Cortex of kidney (tissue), 1 donor: ENCODE measurements at places on chromosomes 2 and 18.

DNA sequence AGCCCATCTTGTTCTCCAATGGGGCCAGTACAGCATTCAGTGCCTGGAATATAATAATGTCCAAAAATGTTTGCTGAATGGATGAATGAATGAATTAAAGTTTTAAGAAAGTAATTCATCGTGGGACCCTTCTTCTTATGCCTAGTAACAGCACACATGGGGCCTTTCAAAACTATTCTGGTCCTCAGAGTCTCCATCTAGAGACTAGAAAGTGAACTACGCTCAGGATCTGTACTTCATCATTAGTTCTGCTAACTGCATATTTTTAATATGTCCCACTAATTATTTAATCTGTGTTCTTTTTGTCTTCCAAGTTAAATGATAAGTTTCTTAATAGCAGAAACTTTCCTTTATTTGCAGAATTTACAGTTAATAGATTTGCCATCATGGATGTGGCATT, 172.5 kb downstream of the SMAD2 start:
- no peak for DNase-seq

- no peak for DNase-seq
These were observed 184.8 kb upstream of the ZEB2 start for GRCh38 chr2:144704709-144705095.

- no peak for DNase-seq
These were observed 708 bp upstream of the MALT1 start for GRCh38 chr18:58670404-58671110.

DNA sequence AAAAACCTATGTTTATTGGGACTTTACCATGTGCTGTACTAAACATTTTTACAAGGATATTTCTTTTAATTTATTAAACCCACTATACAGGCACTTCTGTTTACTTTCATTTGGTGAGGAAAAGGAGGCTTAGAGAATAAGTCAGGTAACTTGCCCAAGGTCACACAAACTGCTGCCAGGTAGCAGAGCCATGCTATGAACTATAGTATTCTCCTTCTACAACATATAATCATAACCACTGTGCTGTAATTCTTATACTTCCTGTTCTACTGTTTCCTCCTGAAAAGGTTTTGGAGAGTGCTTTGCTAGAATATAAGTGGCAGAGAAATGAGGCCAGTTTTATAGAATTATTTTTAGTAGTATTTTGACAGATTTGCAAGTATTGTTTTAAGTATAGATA, 29.5 kb downstream of the SLC39A10 start:
- no peak for DNase-seq

- DNase-seq: no peak
These were observed 16.3 kb upstream of the RMND5A start for GRCh38 chr2:86703704-86704361.

- DNase-seq: no peak
These were observed 87.6 kb downstream of the METTL8 start for GRCh38 chr2:171345971-171346722.

GRCh38 chr2:55099878-55100820, 49.9 kb upstream of the RTN4 start:
- no peak for DNase-seq

- DNase-seq: no peak
These were observed 383.0 kb upstream of the SMIM21 start for GRCh38 chr18:75810516-75810915.

- no peak for DNase-seq
These were observed 5.5 kb upstream of the MSH6 start for GRCh38 chr2:47777277-47777937.

DNA sequence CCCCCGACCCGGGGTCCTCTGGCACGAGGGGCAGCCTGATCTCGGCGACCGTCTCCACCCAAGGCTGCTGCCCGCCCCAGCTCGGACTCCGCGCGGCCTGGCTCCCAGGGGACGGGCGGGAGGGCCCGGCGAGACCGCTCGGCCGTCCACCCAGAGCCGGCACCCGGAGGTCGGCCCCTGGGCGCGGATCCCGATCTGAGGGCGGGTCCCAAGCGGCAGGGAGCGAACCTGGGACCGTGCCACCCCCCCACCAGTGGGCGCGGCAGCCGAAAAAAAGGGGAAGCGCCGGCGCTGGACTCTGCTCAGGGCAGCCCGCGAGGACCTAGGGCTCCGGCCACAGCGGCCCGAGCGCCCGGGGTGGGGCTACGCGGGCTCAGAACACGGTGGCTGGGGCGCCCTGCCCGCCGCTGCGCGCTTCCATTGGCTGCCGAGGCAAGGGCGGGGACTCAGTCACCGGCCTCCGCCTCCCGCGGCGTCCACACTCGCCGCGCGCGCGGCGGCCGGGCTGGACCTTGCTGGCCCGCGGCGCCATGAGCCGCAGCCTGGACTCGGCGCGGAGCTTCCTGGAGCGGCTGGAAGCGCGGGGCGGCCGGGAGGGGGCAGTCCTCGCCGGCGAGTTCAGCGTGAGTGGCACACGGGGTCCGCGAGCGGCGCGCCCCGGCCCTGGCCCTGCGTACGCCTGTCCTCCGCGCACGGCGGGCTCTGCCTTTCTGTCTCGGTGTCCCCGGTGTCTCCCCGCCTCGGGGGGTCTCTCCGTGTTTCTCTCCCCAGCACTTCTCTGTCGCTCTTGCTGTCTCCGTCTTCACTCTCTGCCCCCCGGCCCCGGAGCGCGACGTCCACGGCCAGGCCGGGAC, at the start of gene PTPN18:
TSS of gene PTPN18 (plus strand) at position 479 of the 854 bp plus-strand sequence. CDS start at position 531, 52 bp downstream.
- DNase-seq: peak; percentile 96

DNA sequence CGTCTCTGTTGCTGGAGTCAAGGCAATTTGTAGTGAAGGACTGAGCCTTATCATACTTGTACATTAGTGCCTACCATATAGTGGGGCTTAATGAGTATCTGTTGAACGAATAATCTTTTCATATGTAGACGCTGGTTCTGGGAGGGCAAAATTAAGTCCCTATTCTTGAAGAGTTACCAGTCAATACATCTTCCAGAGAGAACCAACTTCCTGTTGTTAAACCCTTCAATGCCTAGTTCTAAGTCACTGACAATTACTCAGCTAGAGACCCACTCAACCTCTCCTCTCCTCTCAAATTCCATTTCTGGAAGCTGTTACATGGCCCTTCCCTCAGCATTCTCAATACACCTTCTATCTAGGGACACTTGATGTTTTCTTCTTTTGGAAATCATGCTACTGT, 1.1 kb upstream of the MOB4 start:
- DNase-seq: no peak

DNA sequence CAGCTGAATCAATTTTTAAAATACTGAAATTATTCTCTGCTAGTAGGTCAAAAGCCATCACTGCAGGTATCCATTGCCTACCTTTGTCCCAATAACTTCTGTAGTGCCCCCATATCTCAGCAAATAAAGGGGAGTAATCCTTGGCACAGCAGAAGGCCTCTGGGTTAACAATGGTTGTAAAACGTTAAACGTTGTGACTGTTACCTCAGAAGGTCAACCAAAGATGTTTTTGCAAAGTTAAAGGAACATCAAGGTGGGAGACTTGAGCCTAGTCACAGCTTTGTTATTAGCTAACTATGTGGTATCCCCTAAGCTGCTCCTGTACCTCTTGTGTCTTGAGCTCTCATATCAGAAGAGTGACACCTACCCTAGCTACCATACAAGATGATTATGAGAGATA, 60.5 kb downstream of the COX7A2L start:
- no peak for DNase-seq

- no peak for DNase-seq
These were observed 15.6 kb upstream of the PKDCC start for GRCh38 chr2:42032224-42032620.

DNA sequence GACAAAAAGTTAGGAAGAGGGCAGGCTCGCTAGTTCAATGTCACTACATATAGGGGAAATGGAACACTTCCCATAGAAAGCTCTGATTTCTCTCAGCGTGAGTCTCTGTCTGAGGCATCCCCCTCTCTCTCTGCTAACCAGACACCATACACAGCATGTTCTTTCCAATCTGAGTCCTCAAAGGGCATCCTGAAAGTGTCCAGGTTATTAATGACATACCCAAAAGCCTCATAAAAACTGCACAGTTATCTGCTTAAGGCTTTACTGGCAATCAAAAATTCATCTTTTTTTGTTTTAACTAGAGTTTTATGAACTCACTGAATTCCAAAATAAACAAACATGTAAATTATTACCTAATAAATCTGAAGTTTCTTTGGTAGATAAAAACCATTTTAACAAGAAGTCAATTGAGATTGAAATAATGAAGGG, 137.4 kb downstream of the AFF3 start:
- no peak for DNase-seq

DNA sequence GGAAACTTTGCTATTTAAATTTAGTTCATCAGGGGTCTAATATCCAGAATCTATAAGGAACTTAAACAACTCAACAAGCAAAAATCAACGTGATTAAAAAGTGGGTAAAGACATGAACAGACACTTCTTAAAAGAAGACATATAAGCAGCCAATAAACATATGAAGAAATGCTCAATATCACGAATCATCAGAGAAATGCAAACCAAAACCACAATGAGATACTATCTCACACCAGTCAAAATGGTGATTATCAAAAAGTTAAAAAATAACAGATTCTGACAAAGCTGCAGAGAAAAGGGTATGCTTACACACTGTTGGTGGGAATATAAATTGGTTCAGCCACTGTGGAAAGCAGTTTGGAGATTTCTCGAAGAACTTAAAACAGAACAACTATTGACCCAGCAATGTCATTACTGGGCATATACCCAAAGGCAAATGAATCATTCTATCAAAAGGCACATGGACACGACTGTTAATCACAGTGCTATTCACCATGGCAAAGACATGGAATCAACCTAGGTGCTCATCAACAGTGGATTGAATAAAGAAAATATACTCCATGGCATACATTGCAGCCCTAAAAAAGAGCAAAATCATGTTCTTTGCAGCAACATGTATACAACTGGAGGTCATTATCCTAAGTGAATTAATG, 189.9 kb downstream of the SLC4A10 start:
- DNase-seq: no peak

DNA sequence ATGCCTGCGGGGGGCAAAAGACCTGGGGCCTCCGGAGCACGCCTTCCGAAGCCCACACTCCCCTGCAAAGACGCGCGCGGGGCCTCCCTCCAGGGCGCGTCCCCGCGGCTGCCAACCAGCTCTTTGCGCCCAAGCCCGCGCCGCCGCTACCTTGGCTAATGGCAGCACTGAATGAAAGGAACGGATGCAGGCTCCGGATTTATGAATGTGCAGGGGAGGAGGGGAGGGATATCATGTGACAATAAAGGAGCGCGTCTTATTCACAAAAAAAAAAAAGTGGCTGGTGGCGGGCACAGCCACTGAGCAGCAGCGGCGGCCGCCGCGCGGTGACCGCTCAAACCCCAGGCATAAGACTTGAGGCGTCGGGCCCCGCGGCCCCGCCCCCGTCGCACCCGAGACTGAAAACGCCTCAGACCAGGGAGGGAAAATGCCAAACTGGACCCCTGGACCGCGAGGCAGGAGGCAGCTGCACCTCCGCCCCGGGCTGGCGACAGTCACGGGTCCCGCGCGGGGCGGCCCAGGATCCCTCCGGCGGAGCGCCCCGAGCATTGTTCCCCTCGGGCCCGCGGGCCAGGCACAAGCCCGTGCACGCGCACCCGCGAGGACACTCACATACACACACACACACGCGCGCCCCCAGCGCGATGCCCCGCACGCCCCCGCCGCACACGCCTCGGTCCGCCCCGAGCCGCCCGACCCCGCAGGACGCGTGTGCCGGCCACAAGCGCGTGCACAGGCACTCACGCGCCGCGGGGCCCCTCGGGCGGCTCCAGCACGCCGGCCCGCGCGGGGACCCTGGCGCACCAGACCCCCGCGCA, 1.6 kb downstream of the SPRED2 start:
- no peak for DNase-seq

DNA sequence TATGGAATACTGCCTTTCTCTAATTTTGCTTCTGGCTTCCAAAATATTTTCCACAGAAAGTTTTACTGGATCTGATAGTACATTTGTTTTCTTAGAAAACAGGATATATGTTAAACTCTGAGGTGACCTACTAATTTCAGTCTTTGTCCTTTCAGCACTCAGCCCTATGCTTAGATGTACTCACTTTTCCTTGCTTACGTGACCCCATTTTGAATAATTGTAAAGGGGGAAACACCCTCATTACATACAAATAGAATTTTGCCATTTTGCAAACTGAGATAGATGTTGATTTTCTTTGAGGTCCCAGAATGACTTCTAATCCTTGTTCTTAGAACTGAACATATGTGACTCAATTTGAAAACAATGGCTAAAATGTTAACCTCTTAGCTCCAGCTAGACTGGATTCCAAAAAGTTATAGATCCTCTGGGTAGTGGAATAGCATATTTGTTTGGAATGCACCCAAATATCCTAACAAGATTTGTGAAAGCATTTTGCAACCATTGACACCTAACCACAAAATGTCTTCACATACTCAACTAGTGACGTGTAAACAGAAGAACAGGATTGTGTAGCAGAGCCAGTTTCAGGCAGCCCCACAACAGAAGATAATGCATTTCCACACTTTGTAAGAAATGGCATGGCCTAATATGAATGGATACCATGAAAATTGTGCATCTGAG, 44.8 kb upstream of the EHBP1 start:
- DNase-seq: no peak

- DNase-seq: no peak
These were observed 572.7 kb downstream of the EPHA4 start for GRCh38 chr2:220999356-220999755.

DNA sequence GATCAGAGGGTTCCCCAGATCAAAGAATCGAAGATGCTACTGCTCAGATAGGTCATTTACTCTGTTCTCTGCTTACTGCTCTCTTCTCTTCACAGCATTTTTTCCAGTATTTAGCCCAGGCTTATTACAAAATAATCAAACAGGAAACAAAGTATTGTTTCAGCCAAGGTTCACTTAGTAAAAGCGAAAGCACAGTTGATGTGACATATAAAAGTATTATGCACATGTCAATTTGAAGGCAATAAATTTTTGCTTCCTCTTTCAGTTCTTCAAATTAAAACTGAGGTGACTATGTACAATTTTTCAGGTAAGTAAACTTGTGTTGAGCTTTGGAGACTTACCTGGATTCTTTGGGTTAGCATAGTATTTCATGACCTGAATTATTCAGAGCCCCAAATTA, 262.8 kb upstream of the CHST9 start:
- no peak for DNase-seq

GRCh38 chr2:162537651-162538050, 193.7 kb downstream of the GCA start:
- DNase-seq: no peak

DNA sequence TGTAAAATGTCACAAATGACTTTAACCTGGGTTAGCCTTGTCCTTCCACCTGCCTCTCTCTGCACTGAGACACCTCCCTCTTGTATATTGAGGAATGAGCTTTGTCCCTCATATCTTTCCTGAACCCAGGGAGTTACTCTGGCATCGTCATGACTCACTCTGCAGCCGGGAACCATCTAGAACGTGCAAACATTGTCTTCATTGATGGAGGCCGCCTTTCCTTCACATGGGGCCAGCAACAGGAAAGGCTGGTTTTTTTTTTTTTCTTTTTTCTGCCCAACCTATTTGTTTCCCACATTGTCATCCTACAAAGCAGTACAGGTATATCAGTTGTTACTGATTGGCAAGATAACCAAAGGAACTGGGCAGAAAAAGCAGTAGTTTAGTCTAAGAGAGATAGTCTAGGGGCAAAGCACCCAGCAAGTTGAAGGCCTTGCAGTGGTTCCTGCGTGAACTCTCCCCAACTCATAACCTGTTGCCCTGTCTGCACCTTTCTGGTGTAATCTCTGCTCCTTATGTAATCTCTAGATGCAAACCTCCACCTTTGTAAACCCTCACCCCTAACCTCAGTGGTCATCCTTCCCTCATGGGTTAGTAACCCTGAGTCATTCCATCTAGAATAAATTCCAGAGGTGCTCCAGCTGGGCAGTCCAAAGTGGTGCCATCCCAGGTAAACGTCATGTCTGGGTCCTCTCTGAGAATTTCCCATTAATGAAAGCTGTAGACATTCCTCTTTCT, 38.3 kb downstream of the SLC40A1 start:
- DNase-seq: no peak
